ENCODE measurements at places on chromosomes 7 and 10.
A peak's percentile ranks its signal among the peaks of the same experiment; 100 is the strongest.

- no peak for DNase-seq
Observed at GRCh38 chr10:70448236-70448635, 6.8 kb upstream of the NODAL start.

DNA sequence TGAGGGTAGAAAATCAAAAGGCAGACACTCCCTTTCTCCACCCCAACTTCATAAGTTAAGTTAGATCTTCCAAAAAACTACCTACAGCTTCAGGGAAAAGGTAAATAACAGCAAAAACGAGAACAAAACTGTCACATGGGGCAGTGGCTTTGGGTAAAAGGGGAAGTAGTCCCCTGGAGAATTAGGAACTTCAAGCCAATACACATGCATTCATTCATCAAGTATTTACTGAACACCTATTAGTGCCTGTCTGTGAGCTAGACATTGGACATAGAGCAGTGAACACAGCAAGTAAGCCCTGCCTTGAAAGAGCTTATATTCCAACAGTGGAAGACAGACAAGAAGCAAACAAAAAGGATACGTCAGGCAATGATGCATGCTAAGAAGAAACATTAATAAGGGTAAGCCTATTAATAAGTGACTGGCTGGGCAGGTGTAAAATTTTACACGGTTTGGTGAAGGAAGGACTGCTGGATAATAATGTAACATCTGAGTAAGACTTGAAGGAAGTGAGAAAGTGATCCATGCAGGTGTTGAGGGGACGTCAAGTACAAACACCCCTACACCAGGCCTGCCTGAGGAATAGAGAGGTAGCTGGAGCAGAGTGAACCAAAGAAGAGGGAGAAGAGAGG is 69.6 kb upstream of the RAPGEF5 start:
- no peak for DNase-seq

DNA sequence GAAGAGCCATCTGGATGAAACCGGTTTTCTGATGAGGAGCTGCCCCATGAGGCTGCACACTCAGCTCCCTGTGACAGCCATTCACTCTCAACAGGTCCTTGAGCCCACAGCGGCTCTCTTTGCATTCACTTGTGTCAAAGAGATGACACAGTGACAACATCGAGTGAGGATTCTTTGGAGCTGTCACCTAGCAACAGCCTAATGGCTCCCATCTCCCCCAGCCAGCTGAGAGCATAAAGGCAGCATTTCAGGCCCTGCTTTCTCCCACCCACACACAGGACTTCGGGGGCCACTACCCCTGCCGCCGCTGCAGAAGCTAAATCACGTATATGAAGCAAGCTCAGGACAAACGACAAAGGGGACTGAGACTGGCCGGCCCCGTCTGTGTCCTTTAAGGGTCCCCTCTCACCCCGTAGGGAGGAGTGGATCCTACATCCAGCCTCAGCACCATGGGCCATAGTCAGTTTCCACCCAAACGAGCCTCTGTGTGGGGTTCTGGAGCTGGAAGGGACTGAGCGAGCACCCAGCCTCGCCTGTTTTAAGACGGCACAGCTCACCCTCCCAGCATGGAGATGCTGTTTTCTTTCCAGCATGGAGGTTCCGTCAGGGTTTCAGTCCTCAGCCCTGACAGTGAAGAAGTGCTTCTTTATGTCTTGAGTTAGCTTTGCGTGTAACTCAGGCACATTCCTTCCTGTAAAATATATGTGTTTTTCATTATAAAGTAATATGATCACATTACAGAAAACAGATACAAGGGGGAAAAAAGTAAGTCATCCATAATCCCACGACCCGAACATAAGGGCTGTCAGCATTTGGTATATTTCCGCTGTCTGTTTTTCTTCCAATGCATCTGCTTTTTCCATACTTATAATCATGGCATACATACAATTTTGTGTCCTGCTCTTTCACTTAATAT is 4.9 kb downstream of the CPA4 start:
- no peak for DNase-seq

GRCh38 chr7:98810153-98810802 is 59.5 kb downstream of the TMEM130 start:
- no peak for DNase-seq

DNA sequence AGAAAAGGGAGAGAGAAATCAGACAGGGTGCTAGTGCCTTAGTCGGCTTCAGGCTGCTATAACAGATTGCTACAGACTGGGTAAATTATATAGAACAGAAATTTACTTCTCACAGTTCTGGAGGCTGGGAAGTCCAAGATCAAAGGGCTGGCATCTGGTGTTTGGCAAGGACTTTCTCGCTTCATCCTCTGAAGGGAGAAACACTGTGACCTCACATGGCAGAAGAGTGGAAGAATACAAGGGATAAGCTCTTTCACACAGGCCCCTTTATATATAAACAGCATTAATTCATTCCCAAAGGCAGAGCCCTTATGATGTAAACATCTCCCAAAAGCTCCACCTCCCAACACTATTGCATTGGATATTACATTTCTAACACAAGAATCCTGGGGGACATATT is 235.5 kb upstream of the INHBA start:
- no peak for DNase-seq

- DNase-seq, result no peak
Observed at GRCh38 chr7:157508477-157508881, 171.7 kb downstream of the DNAJB6 start.

DNA sequence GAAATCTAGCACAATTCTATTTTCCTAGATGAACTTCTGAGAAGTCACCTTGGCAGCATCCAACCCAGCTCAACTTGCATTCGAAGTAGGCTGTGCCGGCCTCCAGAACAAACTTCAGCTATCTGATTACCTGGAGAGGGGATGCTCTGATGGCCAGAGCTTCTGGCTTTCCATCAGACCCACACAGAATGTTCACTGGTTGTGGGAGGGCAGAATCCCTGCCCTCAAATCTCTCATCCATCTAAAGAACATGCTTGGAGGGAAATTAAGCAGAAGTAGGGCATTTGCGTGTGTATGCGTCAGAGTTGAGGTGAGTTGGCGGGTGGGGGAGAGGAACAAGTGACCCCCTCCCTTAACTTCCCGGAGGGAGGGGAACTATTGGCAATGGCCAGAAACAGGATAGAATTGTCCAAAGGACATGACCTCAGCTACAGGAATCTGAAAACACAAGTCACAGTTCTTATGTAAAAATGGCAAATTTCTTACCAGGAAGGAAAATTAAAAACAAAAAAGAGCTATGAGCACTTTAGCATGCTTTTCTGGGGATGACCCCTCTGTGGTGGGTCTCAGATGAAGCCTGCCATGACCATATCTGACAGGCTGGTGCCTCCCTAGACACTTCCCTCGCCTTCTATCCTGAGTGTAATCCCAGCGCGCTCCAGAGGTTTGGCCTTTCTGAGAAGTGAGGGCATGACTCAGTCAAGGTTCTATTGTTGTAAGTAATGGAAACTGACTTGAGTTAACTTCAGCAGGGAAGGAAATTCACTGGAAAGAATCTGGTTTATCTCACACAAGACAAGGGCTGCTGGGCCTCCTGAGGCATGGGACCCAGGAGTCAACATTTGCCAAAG is 278.8 kb downstream of the RPS24 start:
- no peak for DNase-seq

DNA sequence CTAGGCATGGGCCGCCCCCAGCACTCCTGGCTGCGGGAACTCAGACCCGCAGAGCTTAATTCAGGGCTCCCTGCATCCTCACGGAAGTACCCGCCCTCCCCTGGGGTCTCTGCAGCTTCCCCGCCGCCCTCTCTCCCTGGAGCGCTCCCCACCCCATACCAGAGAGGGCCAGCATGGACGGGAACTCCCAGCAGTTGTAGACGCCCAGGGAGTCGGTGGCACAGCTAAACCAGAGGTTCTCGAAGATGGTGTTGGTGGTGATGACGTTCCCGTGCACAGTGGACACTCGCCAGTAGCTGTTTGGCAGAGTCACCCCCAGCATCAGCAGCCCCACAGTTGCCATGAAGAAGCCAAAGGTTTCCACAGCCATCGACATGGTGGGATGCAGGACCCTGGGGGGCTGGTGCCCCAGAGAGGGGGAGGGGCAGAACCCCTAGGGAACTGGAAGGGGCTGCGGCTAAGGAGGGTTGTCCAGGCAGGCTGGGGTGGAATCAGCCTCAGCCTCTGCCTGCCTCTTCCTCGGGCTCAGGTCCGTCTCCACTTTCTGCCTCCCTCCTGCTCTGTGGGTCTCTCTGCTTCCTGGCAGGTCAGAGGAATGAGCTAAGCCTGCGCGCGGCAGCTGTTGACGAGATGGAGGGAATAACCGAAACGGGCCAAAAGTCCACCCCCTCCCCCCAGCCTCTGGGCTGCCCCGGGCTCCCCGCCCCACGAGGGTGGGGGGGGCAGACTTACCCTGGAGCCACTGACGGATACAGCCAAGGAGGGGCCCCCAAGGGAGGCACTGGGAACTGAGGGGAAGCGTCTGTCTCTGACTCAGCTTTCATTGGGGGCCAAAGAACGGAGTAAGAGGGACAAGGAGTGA is at the start of gene CLDN15:
Gene CLDN15 (minus strand): TSS at position 597 of the 862 bp plus-strand sequence. CDS start 221 bp downstream, at position 376.
- DNase-seq, result no peak

GRCh38 chr7:26417911-26418413 is 126.3 kb downstream of the SNX10 start:
- no peak for DNase-seq

DNA sequence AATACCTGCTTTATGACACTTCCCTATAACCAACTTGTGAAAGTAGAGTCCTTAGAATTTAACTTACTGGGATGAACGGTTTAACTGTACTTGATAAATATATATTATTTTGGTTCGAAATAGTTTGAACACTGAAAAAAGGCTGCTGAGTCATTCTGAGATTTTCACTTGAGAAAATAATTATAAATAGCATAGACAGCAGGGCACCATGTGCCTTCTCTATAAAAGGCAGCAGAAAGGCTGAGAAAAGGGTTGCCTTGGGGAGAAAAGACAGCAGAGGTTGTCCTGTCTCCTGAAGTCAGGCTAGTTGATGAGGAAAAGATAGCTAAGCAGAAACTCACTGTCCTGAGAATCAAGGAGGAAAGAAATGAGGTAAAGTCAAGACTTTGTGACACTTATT is 92.4 kb downstream of the CTTNBP2 start:
- DNase-seq, result no peak

- no peak for DNase-seq
Observed at GRCh38 chr7:159035571-159036073, 109.0 kb downstream of the VIPR2 start.

DNA sequence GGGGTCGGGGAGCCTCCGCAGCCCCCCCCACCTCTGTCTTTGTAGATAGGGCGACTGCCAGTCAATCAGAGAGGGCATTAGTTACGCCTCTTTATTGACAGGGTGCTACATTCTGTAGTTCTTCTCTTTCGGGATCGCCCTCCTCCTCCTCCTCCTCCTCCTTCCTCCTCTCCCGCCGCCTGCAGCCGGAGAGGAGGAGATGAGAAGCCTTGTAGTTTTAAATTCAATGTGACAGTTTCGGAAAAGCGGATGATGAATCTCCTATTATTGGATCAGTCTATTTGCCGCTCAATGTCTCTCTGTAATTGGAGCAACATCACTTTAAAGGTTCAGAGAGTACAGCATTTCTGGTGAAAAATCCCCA is 587 bp upstream of the UNCX start:
- no peak for DNase-seq

- DNase-seq, result no peak
Observed at GRCh38 chr7:26183545-26184280, 16.8 kb downstream of the HNRNPA2B1 start.

DNA sequence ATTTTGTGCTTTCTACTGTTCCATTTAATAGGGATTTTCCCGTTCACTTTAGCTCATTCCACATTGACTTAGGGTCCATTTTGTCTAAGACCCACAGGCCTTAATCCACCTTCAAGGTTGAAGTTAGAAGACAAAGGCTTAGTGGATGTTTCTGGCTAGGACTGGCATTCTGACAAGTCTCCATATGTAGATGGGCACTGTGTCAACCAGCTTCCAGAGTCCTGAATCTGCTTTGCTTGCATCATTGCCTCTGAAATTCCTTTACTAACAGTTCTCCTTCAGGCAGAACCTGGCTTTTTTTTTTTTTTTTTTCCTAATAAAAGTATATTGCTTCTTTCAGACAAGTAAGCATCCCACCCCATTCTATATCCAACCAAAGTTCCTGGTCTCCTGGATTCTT is 69.6 kb upstream of the PDCD4 start:
- DNase-seq, result no peak

DNA sequence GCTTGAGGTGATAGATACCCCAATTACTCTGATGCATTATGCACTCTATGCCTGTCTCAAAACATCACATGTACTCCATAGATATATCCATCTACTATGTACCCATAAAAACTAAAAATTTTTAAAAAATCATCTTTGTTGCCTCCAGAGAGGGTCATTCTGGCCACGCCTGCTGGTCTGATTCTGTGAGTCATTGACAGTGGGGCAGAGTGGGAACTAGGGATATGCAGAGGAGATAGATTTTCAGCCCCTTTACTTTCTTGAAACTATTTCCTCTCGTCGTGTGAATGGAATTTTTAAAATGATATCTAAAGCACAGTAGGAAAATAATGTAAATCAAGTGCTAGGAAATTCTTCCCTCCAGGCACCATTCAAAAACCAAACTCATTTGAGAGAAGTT is 715.0 kb upstream of the NRP1 start:
- DNase-seq, result no peak

GRCh38 chr7:129740574-129741410 is 129.3 kb downstream of the NRF1 start:
- peak; percentile 47 for DNase-seq

DNA sequence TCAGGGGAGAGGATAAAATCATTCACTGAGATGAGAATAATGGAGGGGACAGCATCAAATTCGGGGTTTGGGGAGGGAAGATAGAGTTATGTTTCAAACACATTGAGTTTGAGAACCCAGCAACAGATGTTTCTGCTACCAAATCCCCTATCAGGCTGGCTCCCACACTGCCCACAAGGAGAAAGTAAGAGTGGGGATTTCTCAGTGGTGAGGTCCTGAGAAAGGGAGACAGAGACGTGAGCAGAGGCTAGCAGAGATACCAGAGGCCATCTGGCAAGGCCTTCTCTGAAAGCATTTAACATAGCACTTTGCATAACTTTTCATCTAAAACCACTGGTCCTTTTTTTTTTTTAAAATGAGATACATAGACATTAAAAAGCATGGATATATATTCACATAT is 7.8 kb upstream of the SLF2 start:
- no peak for DNase-seq

- DNase-seq, result no peak
Observed at GRCh38 chr7:55488216-55488615, 84.1 kb downstream of the VOPP1 start.

DNA sequence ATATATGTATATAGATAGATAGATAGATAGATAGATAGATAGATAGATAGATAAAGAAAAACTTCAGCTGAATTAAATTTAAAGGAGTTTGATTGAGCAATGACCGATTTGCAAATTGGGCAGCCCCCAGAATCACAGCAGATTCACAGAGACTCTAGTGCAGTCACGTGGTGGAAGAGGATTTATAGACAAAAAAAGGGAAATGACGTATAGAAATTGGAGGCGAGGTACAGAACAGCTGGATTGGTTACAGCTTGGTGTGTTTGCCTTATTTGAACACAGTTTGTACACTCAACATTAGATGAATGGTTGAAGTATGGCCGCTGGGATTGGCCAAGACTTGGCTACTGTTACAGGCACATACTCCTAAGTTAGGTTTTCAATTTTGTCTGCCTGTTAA is 8.2 kb upstream of the PODXL start:
- DNase-seq, result no peak
